NCI-H2081 treated with DMSO at 0.1 percent for 48 hours (cell line): ENCODE measurements at places on chromosomes 1 and 21.

- no peak for DNase-seq
Observed at GRCh38 chr1:203239081-203239480, 9.6 kb upstream of the CHIT1 start.

DNA sequence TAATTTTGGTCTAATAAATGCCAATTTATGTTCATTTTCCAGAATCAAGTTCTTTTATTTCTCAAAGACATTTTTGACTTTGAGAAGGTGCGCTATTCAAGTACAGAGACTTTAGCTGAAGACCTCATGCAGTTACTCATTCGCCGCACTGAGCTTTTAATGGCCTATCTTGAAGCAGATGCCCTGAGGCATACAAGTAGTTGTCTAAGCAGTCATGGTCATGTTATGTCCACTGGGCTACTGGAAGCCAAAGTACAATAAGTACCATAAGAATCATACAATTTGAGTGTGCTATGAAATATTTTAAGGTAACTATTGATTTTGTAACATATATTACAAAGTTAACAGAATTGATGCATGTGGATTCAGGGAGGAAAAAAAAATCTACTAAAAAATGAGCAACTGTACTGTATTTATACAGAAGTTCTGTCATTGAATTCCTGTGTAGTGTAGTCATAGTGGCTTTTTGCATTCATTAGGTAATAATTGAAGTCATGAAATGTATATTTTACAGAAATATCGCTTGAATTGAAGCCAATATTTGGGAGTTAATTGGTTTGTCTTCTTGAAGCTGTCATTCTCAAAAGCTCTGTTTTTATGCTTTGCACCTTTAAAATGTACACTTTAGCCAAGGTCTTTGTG lies 13.5 kb upstream of the NEXN start:
- no peak for DNase-seq

- DNase-seq, result no peak
Observed at GRCh38 chr1:196152975-196153374, 455.3 kb downstream of the KCNT2 start.

DNA sequence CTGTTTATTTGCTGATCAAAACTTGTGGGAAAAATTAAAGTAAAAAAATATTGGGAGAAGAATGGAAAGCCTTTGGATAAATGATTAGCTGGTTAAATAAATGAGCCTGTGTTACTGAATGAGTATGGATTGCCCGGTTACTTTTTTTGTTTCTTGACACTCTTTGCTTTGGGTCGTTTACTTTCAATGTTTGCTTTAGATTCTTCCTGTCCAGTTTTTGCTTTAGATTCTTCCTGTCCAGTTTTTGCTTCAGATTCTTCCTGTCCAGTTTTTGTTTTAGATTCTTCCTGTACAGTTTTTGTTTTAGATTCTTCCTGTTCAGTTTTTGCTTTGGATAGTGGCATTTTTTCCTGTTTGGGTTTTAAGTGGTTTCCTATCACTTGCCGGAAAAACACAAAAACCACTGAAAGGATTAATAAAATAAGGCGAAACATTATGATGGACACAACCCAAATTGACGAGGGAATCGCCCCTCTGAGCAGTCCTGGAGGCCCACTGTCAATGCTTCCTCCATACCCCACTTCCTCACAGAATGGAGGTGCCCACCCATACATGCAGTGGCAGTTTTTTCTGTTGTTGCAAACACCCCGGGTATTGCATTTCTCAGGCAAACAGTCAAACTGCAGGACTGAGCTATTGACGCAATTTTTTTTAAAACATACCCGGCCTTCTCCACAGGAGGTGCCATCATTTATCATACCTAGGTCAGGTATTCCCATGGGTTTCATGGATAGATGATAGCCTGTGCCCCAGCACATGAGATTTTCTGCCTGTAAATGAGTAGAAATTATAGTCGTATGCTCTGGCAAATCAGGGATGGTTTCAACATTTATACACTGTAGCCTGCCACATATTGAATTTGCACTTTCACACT lies 2.3 kb downstream of the ADAM30 start:
- no peak for DNase-seq

GRCh38 chr1:7641587-7642417 lies 129.3 kb upstream of the VAMP3 start:
- DNase-seq, result no peak

- DNase-seq, result no peak
Observed at GRCh38 chr1:34156739-34157138, 8.3 kb downstream of the CSMD2 start.

GRCh38 chr1:9399510-9400424 lies 107.1 kb downstream of the SPSB1 start:
- DNase-seq, result peak; percentile 69

DNA sequence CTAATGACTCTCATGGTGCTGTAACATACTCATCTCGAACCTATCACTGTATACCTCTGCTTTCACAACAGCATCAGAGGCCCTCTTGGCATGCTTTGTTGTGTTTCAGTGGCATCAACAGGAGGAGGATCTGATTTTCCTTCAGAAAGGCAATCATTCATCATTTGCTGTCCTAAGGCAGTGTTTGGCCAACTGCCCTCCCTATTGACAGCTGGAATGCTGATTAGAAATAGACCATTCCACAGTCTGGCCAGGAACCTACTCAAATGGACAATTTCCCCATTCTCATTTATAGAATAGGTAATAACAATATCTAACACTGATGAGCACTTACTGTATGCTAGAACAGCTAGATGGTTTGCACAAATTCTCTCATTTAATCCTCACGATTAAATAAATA lies 310.6 kb upstream of the PTBP2 start:
- no peak for DNase-seq

- DNase-seq, result no peak
Observed at GRCh38 chr1:233334092-233334491, 6.6 kb downstream of the MAP3K21 start.

DNA sequence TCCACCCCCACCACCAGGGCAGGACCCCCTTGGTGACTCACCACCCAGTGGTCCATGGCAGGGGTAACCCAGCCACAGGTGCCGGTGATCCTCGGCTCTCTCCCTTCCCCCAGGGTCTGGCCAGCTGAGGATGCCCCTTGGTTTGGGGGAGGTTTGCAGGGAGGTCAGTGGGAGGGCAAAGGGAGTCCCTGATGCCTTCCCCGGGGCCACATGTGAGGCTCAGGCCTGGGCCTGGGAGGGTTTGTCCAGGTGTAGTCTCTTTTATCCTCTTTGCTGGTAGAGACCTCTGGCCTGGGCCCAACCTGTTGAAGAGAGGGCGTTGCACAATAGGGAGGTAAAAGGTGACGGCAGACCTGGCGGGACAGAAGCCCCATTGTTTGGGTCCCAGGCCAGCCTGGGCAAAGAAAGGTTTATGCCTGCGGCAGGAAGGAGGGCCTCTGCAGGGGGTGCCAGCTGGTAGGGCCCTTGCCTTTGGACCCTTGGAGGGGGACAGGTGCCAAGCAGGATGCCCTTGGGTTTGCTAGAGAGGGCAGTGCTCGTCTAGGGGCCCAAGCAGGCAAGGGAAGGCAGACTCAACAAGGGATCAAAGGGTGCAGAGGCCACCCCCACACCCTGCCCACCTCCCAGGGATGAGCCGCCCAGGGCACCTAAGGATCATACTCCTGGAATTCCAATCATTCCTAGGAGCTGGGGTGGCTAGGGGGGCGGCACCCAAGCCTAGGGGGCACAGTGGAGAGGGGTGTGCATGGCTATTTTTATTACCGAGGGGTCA lies 760 bp upstream of the TINAGL1 start:
- DNase-seq, result no peak

DNA sequence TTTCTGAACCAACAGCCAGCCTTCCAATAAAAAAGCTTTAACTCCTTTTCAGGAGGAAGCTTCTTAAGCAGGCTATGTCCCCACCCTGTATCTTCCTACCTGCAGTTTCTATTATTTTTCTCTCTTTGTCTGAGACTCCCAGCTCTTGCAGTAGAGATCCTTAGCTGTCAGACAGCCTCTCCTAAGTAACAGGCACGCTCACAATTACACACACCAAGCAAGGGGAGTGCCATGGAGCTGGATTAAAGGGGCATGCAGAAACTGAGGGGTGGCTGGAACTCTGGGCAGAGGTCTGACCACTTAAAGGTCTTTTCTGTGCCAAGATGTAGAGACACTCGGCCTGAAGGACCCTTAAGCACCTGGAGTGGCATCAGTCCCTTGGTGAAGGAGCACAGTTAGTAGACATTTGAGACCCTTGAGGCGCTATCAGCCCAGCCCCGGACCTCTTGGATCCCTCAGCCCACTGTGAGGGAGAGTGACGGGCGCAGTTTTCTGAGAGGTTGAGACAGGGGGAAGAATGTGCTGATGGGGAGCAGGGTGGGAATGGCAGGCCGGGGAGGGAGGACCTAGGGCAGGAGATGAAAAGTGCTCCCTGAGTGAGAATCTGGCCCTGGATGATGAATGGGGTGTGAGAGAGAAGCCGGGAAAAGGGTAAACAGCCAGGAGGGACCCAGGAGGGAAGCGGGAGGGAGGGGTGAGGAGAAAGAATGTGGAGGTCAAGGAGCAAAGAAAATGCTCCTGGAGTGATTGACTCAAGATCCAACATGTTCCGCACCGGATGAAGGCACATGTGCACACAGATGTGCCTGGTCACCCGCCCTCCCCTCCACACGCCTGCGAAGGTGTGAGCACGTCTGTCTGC lies 13.3 kb downstream of the PLXNA2 start:
- DNase-seq, result no peak

GRCh38 chr1:151944857-151945575 lies 35.7 kb upstream of the THEM4 start:
- no peak for DNase-seq

DNA sequence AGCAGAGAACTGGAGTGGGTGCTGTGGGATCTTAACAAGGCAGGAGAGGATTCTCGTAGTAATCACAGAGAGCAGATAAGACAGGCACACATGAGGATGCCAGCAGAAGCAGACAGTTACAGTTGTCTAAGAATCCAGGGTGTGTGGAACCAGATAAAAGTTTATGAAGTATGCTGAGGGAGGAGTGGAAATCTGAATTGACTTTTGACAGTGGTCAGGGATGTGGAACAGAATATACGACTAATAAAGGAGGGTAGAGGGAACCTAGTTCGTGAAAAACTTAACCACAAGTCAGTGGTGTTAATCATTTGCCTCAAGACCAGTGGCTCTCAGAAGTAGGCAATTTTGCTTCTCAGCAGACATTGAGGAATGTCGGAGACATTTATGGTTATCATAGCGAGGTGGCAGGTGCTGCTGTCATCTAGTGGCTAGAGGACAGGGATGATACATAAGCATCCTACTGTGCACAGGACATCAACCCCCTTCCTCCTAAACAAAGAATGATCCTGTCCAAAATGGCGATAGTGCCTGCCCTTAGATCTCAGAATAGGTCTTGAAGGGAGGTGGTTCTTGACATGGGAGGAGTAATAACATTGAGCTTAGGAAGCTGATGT lies 3.0 kb downstream of the LRRC8D start:
- no peak for DNase-seq

- DNase-seq, result peak; percentile 50
Observed at GRCh38 chr1:102628109-102628613, 480.2 kb downstream of the COL11A1 start.

DNA sequence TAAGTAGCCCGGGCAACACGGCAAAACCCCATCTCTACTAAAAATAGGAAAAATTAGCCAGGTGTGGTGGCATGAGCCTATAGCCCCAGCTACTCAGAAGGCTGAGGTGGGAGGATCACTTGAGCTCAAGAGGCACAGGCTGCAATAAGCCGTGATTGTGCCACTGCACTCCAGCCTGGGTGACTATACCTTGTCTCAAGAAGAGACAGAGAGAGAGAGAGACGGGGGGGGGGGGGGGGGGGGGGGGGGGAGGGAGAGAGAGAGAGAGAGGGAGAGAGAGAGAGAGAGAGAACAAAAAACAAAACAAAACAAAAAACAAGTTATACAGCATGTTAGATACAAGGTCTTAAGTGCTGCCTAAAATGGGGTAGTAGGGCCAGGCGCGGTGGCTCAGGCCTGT lies 77.8 kb upstream of the ZNF281 start:
- no peak for DNase-seq

DNA sequence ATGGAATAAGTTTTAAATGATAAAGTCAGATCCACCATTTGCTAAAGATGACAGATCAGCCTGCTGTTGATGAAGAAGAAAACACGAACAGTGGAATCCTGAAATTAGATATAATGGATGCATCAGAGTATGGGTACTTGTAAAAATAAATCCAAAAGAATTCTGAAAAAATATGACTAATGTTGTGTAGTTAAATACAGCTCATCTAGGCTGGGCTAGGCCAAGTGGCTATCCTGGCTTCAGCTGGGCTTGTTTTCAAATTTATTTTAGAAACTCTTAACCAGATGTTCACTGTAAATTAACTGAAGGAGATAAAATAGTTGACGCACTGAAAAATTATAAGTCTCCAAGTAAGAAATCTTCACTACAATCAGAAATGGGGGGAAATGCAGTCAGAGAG lies 7.4 kb upstream of the RGS2 start:
- DNase-seq, result no peak

DNA sequence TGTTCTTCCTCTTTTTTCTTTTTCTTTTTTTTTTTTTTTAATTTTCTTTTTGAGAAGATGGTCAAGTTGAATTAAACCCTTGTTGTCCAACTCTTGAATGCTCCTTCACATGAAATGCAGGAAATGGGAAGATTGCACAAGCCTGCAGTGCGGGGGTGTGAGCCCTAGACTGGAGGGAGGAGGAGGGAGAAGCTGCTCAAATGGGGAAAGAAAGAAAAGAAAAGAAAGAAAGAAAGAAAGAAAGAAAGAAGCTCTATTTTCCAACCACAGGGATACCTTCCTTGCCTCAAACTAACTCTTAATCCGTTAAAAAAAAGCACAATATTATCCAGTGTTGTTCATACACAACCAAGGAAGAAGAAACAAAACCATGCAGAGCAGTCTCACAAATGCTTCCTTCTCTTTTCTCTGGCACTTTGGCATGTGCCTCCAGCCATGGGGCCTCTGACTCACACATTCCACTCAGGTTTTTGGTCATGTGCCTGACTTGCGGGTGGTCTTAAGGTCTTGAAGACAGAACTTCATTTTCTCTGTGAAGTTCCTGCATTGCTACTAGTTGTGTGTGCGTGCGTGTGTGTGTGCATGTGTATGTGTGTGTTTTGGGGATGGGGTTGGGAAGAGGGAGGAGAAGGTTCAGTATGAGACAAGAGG lies 276.1 kb downstream of the RPS6KC1 start:
- DNase-seq, result no peak

GRCh38 chr1:182575540-182576149 lies 13.4 kb downstream of the RNASEL start:
- DNase-seq, result no peak

DNA sequence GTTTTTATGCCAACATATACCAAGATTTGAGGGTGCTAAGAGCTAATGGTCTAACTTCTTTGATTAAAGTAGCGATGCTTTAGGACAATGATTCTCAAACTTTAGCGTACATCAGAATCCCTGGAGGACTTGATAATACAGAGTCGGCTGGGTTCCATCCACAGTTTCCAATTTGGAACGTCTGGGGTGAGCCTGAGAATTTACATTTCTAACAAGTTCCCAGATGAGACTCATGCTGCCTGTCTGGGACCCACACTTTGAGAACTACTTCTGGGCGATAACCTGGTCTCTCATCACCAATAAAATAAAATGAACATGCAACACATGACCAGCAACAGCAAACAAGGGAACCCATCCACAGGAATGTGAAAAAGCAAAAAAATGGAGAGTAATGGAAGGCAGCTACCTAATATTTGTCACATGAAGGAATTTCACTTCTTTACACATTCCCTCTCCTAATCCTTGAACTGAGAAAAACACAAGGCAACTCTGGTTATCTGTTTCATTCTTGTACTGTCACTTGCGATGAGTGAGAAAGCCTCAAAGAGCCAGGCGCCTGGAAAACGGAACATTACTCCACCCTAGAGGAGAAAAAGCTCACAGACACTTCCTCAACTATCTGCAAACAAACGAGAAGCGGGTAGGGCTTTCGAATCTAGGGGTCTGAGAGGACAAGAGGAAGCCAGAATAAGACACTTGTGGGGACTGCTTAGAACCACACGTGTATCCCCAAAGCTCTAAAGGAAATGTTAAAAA lies 14.0 kb downstream of the HSF2BP start:
- no peak for DNase-seq
